ENCODE measurements at places on chromosomes 7 and 10. TPM values are rescaled to one million over a fixed set of nuclear protein-coding genes. Genes with fewer than 3 reads are reported as not detected.

The UTF1 gene
- not detected for polyA plus RNA-seq

The EBLN1 gene
- not detected for polyA plus RNA-seq

The OR2A1 gene
- 0.13 TPM for polyA plus RNA-seq

The BMPR1A gene
- 42.9 TPM for polyA plus RNA-seq

The PFKP gene
- polyA plus RNA-seq = 156 TPM

The EPC1 gene
- 48.5 TPM for polyA plus RNA-seq

The CD36 gene
- polyA plus RNA-seq = 56.0 TPM

The GJD4 gene
- 0.19 TPM for polyA plus RNA-seq

The CAMK2B gene
- polyA plus RNA-seq = 132 TPM

The MNX1 gene
- polyA plus RNA-seq = 3.4 TPM
